ENCODE measurements at places on chromosomes 3 and 15.

DNA sequence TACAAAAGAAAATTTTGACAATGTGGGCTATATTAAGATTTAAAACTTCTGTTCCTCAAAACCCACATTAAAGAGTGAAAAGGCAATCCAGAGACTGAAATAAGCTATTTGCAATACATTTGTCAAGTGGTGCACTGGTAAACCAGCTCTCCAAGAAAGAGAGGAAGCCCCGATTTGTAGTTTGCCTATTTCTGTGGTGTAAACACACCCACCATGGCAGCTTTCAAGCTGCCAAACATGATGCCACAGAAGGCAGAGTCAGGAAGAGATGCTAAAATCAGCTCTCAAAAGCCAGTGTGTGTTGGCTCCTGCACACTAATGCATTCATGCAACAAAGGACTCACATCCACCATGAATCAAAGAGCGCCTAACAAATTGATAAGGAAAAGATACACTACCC, 17.5 kb downstream of the RFTN1 start:
- DNase-seq: peak; percentile 16

DNA sequence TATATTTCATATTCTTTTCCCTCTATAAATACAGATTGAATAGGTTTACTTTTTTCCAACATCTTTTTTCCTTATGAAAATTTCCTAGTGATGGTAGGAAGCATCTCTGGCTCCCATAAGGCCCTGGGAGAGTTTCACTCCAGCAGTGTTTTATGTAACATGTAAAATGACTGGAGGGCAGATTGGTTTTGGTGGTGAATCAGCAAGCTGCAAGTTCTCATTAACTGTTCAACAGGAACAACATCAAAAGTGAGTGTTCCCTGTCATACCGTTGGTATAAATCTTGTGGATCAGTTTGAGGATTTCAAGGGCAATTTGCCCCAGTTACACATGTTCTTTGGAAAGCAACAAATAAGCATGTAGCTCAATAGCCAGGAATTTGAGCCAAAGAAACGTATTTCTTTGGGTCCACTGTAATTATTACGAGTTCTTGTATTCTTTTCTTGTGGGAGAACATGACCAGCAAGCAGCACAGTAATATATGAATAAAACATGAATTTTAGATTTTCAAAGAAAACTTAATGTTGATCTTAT, 345.7 kb downstream of the SV2B start:
- no peak for DNase-seq

GRCh38 chr15:100265641-100266035, 76.1 kb downstream of the ADAMTS17 start:
- DNase-seq: no peak

DNA sequence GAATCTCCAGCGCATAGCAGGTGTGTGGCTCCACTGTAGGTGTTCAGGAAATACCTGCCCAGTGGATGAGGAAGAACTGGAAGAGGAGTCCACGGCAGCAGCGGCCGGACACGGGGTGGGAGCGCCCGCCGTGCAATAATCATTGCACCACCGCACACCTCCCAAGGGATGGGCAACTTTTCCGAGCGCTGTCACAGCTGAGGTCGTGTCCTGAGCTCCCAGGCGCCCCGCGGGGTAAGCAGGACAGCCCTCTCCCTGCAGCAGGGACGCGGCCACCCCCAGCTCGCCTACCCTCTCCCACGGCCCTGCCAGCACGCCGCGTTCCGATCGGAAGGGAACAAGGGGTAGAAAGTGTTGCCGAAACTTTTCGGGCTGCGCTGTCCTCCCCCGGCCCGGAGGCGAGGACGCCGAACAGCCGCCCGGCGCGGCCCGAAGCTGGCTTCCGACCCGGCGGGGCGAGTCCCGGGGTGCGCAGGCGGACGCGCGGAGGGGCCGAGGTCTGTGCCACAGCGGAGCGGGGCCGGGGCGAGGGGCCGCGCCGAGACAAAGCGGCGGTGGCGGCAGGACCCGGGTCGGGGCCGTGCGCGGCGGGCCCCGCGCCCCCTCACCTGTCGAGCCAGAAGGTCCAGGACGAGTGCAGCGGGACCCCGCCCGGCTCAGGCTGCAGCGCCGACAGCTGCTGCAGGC, 475 bp downstream of the EIF4E3 start:
- peak; percentile 56 for DNase-seq

DNA sequence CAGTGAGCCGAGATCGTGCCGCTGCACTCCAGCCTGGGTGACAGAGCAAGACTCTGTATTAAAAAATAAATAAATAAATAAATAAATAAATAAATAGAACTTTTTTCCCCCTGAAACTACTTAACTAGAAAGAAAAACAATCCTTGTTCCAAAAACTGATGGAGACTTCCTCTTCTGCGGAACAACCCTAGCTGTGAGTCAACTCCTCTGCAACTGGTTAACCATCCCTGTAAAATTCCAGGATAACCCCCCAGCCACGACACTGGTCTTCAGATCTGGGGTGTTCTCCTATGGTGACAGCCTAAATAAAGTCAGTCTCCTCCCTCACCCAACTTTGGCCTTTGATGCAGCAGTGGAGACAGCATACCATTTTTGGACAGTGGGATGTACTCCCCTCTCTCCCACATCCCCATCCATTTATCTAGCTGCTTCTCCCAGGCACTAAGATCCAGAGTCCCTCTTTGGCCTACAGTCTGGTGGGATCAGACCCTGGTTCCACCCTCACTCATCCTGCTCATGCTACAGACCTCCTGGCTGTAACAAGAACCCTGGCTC, 352.6 kb downstream of the OCA2 start:
- no peak for DNase-seq

GRCh38 chr15:35167675-35168074, 82.6 kb upstream of the NANOGP8 start:
- no peak for DNase-seq
